Uterus (tissue), 4 donors: ENCODE measurements at places on chromosomes 3 and 15. TPM values are rescaled to one million over a fixed set of nuclear protein-coding genes. Genes with fewer than 3 reads are reported as not detected.

Gene MINAR1
- 2.9 TPM for total RNA-seq

GRCh38 chr15:58710701-58711100, 38.8 kb downstream of the ADAM10 start:
- DNase-seq, result no peak

Gene GOLGA6A
- not detected for total RNA-seq

GRCh38 chr3:8937064-8938020, 25.9 kb downstream of the RAD18 start:
- DNase-seq, result no peak

- DNase-seq, result no peak
Measured at GRCh38 chr3:119099785-119100184, 46.2 kb upstream of the TEX55 start.

DNA sequence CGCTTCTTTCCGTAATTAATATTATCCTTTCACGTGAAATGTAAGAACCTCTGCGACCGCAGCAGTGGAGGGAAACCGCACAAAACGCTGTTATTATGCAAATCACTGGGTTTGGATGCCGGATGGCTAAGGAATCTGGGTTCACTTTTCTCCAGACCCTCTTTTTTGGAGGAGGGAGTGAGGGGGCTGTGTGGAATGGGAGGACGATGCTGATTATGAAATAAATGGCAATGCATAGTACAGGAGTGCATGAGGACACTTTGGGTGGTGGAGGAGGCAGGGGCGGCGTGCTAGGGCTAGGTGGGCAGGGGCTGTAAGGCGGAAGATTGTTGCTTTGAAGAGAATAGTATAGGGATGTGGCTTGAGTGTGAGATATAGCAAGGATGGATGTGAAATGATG, 1.8 kb downstream of the CADM2 start:
- DNase-seq, result no peak

DNA sequence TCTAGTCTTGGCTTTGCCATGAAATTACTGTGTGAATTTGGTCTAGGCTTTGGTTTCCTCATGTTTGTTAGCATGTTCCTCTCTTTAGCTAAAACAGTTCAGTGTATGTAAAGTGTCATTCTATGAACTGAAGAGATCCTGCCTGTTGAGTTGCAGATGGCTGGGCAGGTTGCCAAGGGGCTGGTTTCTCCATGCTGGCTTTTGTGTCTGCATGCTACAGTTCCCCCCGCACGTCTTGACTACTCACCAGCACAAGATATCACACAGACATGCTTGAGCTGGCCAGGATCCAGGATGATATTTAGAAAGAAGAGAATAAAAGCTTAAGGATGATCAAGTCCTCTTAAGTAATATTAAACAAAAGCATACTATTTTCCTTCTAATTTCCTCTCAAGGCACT, 90.2 kb downstream of the CERS3 start:
- peak; percentile 83 for DNase-seq

GRCh38 chr15:43516801-43517353, 531 bp upstream of the MAP1A start:
- no peak for DNase-seq

DNA sequence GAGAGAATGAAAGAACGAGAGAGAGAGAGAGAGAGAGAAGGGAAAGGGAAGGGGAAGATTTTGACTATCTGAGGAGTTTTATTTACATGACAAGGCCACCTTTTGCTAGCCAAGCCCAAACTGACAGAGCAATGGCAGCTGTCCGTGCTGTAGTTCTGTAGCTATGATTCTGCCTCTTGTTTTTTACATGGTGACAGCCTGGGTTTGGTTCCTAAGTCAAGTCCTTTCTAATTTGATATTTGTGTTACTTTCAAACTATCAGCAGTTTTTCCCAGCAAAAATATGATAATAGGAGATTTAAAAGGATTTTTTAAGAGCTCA, 26.3 kb upstream of the MFGE8 start:
- no peak for DNase-seq
